ENCODE measurements at places on chromosomes 6 and 20.

GRCh38 chr20:38815446-38815845, 9.9 kb downstream of the PPP1R16B start:
- no peak for DNase-seq

GRCh38 chr6:300494-301198, 8.4 kb downstream of the DUSP22 start:
- DNase-seq = no peak

- no peak for DNase-seq
Observed at GRCh38 chr20:62254021-62254724, 15.9 kb downstream of the OSBPL2 start.

DNA sequence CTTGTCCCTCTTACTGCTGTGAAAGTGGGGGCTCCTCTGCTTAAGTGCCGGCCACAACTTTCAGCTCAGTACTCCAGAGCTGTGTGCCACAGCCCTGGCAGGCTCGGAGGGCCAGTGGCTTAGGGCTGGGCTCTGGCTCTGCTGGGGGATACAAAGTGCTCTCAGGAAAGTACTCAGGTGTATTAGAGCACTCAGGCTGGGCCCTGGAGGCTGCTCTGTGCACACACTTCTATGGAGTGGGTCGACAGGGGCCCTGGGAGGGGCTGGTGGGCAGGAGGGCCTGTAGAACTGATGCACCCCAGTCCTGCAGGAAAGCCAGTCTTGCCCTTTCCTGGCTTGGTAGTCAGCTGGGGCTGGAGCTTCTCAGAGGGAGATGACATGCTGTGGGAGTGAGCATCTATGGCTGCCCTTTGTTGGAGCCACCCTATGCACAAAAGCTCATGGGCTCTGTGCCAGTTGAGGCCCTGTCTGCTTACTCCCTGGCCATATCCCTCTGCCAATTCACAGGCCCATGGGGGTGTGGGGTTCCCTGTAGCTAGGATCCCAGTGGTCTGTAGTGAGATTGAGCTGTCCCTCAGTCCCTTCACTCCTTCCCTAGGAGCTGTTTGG, 22.0 kb downstream of the CENPW start:
- no peak for DNase-seq

GRCh38 chr6:154629127-154629526, 104.1 kb upstream of the SCAF8 start:
- no peak for DNase-seq

GRCh38 chr20:1317545-1318255, 11.2 kb downstream of the SDCBP2 start:
- DNase-seq = no peak

DNA sequence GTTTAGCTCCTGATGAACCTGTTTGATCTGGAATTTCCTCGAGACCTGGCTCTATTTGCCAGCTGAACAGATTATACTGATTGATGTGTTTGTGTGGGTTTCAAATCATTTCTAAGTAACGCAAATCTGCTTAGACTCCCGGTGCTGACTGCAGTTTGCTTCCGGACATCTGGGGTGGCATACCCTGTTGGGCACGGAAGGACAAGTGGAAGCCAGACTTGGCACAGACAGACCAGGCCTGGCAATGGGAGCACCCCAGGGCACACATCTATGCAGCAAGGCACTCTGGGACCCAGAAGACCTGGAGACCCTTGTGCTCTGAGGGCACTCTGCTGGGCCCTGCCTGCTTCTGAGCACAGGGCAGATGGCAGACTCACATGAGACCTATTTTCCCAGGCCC, 433.7 kb upstream of the CHD6 start:
- DNase-seq = no peak

DNA sequence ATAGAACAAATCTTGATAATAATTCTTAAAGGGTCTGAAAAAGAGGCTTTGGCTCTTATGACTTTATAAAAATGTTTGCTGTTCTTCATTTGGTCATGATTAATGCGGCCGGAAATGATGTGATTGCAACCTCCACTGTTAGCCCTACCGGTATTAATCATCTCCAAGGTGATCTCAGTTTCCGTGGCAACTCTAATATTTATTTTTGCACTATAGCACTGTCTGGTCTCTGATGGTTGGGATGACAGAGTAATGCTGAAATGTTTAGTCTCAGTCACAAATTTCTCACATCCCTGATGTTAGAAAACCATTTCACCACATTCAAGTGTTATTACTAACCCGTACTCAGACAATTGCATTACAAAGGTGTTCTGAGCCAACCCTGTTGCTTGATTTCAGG, 87.4 kb downstream of the TMEM200A start:
- DNase-seq = no peak

DNA sequence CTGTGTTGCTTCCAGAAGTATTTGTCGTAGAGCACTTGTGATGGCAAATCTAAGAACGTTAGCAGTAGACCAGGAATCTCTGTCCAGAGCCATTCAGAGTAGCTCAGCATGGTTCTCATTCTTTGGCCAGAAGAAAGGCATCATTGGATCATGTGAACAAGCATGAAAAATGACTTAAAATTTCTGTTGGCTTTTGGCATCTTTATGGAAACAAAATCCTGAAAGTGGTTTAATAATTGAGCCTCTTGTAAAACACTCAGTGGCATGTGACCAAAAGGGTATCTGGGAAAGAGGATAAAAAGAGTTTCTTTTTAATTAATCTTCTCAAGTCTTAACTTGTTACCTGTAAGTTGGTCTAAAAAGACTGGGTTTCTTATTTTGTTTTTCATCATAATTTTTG, 55.2 kb downstream of the PTPN1 start:
- no peak for DNase-seq

DNA sequence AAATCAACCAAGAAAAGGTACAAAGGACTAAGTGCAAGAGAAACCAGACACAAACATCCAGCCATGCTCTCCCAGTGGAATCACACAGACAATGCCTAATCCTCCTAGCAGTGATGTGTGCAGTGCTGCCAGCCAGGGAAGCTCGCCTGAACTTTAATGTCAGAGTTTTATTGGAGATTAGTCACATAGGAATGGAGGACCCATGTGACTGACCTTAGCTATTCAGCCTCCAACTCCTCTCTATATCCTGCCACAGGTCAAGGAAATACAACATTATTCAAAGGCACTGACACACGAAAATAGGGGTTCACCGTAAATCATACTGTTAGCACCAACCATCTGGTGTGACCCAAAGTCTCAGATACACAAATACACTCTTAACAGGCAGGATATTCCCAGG, 684.6 kb downstream of the DOK5 start:
- no peak for DNase-seq

DNA sequence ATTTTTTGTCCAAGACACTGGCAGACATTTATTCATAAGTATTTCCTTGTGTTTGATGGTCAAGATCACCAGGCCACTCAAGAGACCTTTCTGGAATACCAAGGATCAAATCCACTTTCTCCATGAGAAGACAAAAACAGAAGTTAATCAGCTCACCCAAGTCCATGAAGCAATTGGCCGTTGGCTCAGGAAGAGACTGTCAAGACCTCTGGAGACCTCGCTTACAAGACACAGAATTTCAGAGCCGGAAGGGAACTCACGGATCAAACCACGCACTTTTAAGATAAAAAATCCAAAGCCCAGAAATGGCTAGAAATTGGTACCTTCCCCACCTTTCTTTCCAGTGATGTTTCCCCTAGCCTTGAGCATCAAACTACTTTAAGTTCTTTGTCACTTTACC, 3.3 kb downstream of the TRERF1 start:
- DNase-seq = no peak

DNA sequence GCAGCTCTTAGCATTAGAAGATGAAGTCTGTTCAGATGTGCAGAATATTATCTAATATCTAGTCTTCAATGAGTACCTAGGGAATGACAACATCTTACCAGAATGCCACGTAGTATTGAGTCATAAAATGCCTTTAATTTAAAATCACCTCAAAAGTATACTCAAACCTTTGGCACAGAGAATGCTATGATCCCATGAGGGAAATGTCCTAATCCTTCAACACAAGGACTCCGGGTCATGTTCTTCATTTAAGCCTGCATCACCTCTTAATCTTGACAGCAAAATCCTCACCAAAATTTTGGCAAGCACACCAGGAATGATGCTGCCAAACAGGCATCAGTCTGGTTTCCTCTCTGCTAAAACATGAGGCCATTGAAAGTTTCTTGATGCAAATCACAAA, 23.6 kb upstream of the MARCKS start:
- DNase-seq = no peak

DNA sequence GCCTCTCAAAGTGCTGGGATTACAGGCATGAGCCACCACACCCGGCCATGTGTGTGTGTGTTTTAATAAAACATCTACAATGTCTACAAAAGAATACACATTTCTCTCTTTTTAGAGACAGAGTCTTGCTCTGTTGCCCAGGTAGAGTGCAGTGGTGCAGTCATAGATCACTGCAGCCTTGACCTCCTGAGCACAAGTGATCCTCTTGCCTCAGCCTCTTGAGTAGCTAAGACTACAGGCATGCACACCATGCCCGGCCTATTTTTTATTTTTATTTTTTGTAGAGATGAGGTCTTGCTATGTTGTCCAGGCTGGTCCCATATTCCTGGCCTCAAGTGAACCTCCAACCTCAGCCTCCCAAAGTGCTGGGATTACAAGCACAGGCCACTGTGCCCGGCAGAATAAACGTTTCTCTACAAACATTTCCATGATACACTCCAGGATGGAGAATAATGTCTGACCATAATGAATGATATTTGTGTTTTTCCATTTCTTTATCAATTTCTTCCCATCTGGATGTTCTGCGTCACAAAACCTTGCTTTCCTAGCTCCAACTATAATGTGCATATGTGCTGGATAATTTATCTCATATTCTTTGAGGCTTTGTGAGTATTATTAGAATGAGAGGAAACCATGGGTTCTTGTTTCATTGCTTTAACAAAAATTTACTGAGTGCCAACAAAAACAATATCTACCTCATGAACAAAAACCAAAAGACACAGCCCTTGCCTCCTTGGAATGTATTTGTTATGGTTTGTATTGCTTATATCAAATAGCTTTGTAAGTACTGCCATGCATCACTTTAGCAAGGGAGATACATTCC, 28.6 kb upstream of the CCN2 start:
- no peak for DNase-seq

GRCh38 chr6:128068119-128068479, 167.2 kb upstream of the THEMIS start:
- no peak for DNase-seq

- no peak for DNase-seq
Observed at GRCh38 chr6:31125162-31125561, 4.9 kb upstream of the CDSN start.

DNA sequence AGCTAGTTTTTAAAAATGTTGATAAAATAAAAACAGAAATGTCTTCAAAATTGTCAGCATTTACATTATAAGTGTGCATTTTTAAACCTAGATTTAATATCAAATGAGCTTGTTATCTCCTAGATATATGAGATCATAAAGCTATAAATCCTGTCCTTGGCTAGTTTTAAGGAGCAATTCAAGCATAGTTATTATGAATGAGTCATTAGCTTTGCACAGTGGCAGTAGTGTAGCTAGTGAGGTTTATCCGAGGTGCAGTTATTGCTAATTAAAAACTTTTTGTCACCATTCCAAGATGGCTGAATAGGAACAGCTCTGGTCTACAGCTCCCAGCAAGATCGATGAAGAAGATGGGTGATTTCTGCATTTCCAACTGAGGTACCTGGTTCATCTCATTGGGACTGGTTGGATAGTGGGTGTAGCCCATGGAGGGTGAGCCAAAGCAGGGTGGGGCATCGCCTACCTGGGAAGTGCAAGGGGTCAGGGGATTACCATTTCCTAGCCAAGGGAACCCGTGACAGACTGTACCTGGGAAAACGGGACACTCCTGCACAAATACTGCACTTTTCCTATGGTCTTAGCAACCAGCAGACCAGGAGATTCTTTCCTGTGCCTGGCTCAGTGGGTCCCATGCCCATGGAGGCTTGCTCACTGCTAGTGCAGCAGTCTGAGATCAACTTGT, 108.8 kb upstream of the SYNCRIP start:
- DNase-seq = no peak

DNA sequence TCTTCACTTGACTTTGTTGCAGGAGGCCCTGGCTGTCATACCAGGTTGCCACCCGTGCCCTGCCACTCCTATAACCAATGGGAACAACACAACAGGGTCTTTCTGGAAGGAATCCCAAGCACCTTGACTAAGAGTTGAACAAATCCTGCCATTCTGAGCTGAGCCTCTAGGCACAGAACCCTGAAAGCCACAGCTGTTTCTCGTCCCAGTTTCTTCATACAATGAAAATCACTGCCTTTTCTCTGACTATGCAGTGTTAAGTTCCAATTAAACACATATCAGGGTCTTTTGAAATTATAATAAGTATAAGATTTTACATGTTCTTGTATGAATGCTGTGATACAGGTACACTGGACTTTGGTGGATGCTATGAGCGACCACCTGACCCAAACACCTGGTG, 54.4 kb downstream of the RIPOR2 start:
- no peak for DNase-seq

- no peak for DNase-seq
Observed at GRCh38 chr6:157150076-157150475, 173.2 kb downstream of the TMEM242 start.

DNA sequence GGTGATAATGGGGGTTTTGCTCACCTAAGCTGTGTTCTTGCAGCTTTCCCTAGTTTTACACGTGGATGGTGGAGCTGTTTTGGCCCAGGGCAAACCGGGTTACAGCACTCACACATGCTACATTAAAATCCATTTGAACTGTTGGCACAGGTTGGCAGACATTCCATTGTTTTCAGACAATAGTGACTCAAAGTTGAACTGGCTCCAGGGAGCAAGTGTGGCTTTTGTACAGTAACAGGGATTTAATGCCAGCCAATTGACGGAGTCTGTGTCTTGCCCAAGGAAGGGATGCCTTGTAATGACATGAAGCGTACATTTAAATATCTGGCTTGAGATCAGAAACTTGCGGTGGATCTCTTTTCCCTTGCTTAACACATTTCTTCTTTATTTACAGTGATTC, 183.1 kb downstream of the DTNBP1 start:
- DNase-seq = no peak

DNA sequence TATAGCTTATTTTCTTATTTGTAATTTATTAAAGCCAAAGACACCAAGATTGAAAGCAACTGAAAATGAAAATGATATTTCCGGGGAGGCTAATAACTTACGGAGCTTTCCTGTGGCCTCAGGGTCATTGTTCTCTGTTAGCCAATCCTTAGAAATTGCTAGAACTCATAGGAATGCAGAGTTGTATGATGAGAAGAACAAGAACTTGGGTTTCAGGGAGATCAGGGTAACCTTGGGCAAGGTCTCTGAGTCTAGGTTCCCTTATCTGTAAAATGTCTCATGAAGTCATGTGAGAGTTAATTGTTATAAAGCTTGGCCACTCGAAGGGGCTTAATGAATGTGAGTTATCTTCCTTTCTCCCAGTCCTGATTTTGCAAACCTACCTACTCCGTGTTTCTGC, 20.1 kb upstream of the SERINC3 start:
- no peak for DNase-seq

All from GOT3 (cell line).